Activated CD8-positive, alpha-beta memory T cell treated with anti-CD3 and anti-CD28 coated beads, Interleukin-2, amount 10 ng/mL, durations not matched to agents 7 days and 5 days (primary cell): ENCODE measurements at places on chromosomes 5 and 9. TPM values are rescaled to one million over a fixed set of nuclear protein-coding genes. Genes with fewer than 3 reads are reported as not detected.

DNA sequence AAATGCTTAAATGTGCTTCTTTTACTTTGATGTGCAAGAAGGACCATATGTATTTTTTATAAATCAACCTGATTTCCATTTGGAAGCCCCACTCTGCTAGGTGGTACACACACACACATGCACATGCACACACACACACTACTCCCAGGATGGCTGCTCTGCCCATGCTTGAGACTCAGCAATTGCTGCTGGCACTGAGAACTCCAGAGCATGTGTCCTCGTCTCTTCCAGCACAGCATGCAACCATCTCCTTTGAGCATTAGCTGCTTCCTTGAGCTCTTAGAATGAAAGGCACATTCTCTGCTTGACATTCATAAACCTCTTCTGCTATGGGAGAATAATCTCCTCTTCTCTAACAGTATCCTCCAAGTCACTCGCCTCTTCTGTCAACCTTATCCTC lies 115.9 kb downstream of the FEM1C start:
- no peak overlapping the region for H3K4me3 ChIP-seq
- no peak for DNase-seq
- no peaks in the 10 kb centered on the region for H3K4me1 ChIP-seq
- no peaks in the 10 kb centered on the region for H3K36me3 ChIP-seq
- peaks cover 40% of the 10 kb centered on the region for H3K27me3 ChIP-seq

- H3K27ac ChIP-seq = no peak overlapping the region
- H3K36me3 ChIP-seq = no peaks in the 10 kb centered on the region
- H3K4me3 ChIP-seq = no peak overlapping the region
- DNase-seq = no peak
- peaks cover 35% of the 10 kb centered on the region for H3K27me3 ChIP-seq
- H3K4me1 ChIP-seq = no peaks in the 10 kb centered on the region
These were observed 2.1 kb downstream of the KIF12 start for GRCh38 chr9:114096866-114097612.

Gene RPS23
- total RNA-seq = 1,489 TPM

Gene CAMK2A
- not detected for total RNA-seq

- H3K36me3 ChIP-seq = no peaks in the 10 kb centered on the region
- no peaks in the 10 kb centered on the region for H3K27me3 ChIP-seq
- H3K4me1 ChIP-seq = no peaks in the 10 kb centered on the region
- no peak overlapping the region for H3K4me3 ChIP-seq
- DNase-seq = no peak
These were observed 68.1 kb downstream of the FBN2 start for GRCh38 chr5:128469912-128470311.

Gene TMEM245
- total RNA-seq = 39.2 TPM

GRCh38 chr9:83041771-83042170 lies 21.2 kb downstream of the RASEF start:
- no peak overlapping the region for H3K27ac ChIP-seq
- H3K36me3 ChIP-seq = no peaks in the 10 kb centered on the region
- DNase-seq = no peak

Gene PTGS1
- total RNA-seq = 1.0 TPM

DNA sequence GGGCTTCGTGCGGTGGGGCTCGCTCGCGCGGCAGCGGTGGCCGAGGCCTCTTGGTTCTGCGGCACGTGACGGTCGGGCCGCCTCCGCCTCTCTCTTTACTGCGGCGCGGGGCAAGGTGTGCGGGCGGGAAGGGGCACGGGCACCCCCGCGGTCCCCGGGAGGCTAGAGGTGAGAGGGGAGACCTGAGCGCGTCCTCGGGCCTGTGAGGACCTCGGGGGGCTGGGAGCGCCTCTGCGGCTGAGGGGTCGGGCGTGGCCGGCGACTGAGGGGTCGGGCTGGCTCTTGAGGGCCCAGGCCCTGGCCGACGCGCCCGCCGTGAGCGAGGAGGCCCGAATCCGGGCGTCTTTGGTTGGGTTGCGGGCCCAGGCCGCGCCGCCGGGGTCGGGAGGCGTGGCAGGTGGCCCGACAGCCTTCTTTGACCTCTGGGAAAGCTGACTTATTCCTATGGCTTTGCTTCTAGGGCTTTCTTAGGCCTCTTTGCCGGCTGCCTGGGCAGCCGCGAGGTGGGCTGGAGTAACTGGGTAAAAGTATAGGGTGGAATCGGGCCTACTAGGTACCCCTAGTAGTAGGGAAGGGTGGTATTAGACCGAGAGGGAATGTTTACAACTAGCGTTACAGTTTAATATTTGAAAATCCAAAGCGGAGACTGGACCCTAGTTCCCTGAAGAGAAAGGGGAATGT lies at the start of gene CANX:
CANX (plus strand) TSS at position 33 of the 681 bp plus-strand sequence. CDS start 6,715 bp downstream, outside the sequence.
- peak within 1 kb of the TSS; percentile 99 for H3K27ac ChIP-seq
- H3K27me3 ChIP-seq = no peaks in the 10 kb centered on the region
- no peak for DNase-seq
- H3K4me3 ChIP-seq = peak within 1 kb of the TSS; percentile 93
- H3K4me1 ChIP-seq = peaks cover 44% of the 10 kb centered on the region

DNA sequence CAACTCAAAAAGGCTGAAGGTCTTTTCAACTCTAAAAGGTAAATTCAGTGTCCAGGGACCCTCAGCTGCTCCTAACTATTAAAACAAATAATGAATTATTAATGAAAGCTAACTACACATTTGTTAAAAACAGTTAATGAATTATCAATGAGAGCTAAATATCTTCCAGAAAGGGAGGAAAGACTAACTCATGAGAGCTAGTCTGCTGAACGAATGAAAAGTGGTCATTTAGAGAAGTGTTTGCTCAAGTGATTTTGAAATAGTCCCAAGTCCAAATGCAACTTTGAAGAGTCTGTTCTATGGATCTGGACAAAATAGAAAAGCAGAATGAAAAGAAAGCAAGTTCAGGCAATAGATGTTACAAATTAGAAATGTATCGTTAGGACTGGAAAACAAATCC lies 133.9 kb upstream of the SPEF2 start:
- no peak overlapping the region for H3K4me3 ChIP-seq
- H3K4me1 ChIP-seq = peaks cover 9% of the 10 kb centered on the region
- no peak overlapping the region for H3K27ac ChIP-seq
- DNase-seq = no peak

Gene BTNL8
- total RNA-seq = not detected

Gene GPRIN1
- total RNA-seq = 3.4 TPM

DNA sequence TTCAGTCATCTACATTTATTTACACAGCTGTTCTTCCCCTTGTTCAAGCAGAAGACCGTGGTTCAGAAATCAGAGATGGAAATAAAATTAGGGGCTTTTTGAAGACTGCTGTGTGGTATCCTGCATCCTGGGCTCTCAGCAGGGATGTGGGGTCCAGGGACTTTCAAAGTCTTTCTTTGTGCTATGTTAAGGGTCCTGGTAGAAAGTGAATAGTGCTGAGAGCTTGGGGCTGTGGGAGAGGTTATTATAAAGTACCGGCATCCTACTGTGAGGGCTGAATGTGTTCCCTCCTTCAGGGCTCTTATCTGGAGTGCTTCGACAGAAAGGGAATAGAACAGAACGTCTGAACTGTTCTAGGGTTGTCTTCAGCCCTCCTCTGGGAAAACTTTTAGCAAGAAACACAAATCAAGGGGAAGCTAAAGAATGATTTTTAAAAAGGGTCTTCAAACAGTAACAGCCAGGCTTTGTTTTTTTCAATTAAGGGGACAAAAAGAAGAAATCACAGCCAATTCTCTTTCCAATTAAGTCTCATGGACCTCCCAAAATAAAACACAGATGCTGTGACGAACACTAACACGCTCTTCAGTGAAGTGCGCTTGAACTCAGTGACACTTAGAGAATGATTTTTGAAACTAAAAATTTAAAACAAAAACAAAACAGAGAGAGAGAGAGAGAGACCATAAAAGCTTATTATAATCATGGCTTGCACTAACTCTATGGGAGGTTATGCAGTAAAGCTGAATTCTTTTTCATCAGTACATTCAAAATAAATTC lies 15.7 kb upstream of the SLC1A3 start:
- no peak overlapping the region for H3K27ac ChIP-seq
- H3K36me3 ChIP-seq = no peaks in the 10 kb centered on the region

- no peaks in the 10 kb centered on the region for H3K4me1 ChIP-seq
- no peak overlapping the region for H3K27ac ChIP-seq
- no peak for DNase-seq
- H3K36me3 ChIP-seq = peaks cover 37% of the 10 kb centered on the region
- no peak overlapping the region for H3K4me3 ChIP-seq
- H3K27me3 ChIP-seq = no peaks in the 10 kb centered on the region
These were observed 19.3 kb downstream of the BRD9 start for GRCh38 chr5:873328-873727.

Gene CSNK1G3
- 33.4 TPM for total RNA-seq

Gene NOL8
- 64.1 TPM for total RNA-seq

Gene TJP2
- total RNA-seq = 17.6 TPM

Gene SUB1
- total RNA-seq = 525 TPM

DNA sequence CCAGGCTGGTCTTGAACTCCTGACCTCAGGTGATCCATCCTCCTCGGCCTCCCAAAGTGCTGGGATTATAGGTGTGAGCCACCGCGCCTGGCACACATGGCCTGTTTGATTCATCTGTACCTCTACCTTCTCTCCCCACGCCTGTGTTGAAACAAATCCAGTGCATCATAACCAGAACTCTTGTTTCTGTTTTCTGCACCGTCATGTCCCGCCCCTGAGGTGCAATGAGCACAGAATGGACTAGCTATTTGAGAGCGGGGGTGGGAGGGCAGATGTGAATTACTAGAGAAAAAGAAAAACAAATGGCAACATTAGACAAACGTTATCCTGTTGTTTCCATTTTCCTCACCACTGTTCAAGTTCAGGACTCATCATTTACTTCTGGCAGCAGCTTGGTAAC lies 10.7 kb upstream of the FAM193B start:
- H3K27me3 ChIP-seq = peaks cover 6% of the 10 kb centered on the region
- no peak overlapping the region for H3K27ac ChIP-seq
- peaks cover 11% of the 10 kb centered on the region for H3K4me1 ChIP-seq

Gene TLX3
- total RNA-seq = not detected

GRCh38 chr5:95948631-95949030 lies 13.0 kb downstream of the ELL2 start:
- peaks cover 49% of the 10 kb centered on the region for H3K36me3 ChIP-seq
- no peak overlapping the region for H3K27ac ChIP-seq
- no peaks in the 10 kb centered on the region for H3K27me3 ChIP-seq

Gene SLCO6A1
- not detected for total RNA-seq

DNA sequence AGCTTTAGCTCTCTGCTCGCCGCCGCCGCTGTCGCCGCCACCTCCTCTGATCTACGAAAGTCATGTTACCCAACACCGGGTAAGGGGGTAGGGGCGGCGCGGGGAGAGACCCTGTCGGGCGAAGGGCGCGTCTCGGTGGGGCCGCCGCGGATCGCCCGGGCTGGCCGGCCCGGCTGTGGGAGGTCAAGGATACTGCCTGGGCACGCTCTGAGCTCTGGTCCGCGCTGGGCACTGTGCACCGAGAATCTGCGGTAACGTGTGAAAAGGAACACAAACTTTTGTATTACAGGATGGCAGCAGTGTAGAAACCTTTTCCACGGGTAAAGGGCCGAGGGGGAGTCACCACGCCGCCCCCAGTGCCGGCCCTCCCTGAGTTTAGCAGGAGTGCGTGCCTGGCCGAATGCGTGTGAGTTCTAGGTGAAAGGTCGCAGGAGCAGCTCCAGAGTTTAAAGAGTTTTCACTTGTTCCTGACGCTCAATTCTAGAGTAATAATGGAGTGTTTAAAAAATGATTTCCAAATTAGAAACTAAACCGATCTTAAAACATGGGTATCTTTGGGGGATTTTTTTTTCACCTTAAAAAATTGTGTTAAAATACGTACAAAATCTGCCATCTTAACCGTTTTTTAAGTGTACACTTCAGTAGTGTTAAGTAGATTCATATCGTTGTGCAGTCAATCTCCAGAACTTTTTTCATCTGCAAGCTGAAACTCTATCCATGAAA lies at the start of gene HSDL2:
HSDL2 (plus strand) TSS at position 7 of the 723 bp plus-strand sequence; CDS start at position 63, 56 bp downstream.
- H3K4me1 ChIP-seq = peaks cover 53% of the 10 kb centered on the region
- H3K27me3 ChIP-seq = no peaks in the 10 kb centered on the region
- DNase-seq = peak; percentile 61

DNA sequence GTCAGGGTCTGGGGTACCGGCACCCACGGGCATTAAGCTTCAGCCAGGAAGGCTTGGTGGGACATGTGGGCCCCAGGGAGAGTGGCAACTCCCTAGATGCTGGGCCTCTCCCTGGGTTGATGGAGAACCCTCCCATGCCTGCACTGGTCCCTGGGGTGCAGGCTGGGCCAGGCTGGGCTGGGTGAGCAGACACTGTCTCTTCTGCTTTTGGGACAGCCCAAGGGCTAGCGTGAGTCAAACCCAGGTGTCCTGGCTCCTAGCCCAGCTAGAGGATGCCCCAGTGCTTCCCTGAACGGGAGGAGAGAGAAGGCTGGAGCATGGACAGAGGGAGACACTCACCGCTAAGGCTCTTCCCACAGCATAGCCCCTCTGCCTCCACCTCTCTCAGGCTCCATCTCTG lies 5.7 kb upstream of the AQP7 start:
- no peak overlapping the region for H3K27ac ChIP-seq
- no peak for DNase-seq
- H3K4me1 ChIP-seq = no peaks in the 10 kb centered on the region
- no peaks in the 10 kb centered on the region for H3K27me3 ChIP-seq

- no peak overlapping the region for H3K4me3 ChIP-seq
- no peaks in the 10 kb centered on the region for H3K36me3 ChIP-seq
- H3K4me1 ChIP-seq = peaks cover 5% of the 10 kb centered on the region
- H3K27ac ChIP-seq = peak overlapping the region; percentile 46
These were observed 17.7 kb upstream of the UBAC1 start for GRCh38 chr9:135978642-135979546.

DNA sequence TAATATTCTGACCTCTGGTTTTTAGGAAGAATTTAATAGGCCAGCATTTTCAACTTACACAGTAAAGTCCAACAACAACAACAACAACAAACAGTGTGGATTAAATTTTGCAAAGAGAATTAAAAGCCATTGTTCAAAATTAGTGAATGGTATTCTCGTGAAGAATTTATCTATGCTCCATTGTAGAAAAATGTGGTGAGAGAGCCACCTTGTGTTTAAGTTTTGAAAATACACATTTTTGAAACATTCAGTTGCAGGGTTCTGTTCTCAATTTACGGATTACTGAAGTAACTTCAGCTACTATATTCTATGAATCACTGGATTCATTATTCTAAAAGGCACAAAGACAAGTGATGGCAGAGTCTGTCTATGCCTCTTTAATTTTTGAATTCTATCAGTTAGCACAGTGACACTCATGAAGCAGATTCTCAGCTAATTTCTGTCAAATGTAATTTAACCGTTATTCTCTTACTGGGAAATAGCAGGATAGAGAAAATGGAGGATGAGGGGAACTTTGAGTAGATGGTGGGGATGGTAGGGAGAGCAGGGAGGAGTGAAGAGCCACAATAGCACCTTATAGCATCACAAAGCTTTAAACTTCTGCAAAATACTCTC lies 11.0 kb downstream of the CCDC152 start:
- H3K27ac ChIP-seq = no peak overlapping the region
- no peak overlapping the region for H3K4me3 ChIP-seq
- no peak for DNase-seq
- H3K4me1 ChIP-seq = no peaks in the 10 kb centered on the region
- H3K36me3 ChIP-seq = peaks cover 9% of the 10 kb centered on the region
